ENCODE measurements at places on chromosomes 1 and 21. TPM values are rescaled to one million over a fixed set of nuclear protein-coding genes. Genes with fewer than 3 reads are reported as not detected.

DNA sequence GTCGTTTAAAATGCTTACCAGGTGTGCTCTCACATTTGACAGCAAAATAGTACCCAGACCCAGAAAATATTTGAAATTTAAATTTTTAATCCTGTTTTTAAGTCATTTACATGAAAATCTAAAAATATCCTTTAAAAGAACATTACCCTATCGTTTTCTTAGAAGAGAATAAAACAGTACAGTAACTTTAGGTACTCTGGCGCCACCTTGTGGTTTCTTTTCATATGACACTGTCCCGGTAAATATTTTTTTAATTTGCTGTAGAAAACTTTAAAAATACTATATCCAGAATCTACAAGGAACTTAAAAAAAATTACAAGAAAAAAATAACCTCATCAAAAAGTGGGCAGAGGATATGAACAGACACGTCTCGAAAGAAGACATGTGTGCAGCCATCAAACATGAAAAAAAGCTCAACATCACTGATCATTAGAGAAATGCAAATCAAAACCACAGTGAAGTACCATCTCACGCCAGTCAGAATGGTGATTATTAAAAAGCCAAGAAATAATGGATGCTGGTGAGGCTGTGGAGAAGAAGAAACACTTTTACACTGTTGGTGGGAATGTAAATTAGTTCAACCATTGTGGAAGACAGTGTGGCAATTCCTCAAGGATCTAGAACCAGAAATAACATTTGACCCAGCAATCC lies 129.2 kb downstream of the RGS21 start:
- H3K36me3 ChIP-seq: no peaks in the 10 kb centered on the region
- H3K4me1 ChIP-seq: no peaks in the 10 kb centered on the region
- H3K27ac ChIP-seq: no peak overlapping the region
- peaks cover 43% of the 10 kb centered on the region for H3K27me3 ChIP-seq
- peak; percentile 63 for DNase-seq

DNA sequence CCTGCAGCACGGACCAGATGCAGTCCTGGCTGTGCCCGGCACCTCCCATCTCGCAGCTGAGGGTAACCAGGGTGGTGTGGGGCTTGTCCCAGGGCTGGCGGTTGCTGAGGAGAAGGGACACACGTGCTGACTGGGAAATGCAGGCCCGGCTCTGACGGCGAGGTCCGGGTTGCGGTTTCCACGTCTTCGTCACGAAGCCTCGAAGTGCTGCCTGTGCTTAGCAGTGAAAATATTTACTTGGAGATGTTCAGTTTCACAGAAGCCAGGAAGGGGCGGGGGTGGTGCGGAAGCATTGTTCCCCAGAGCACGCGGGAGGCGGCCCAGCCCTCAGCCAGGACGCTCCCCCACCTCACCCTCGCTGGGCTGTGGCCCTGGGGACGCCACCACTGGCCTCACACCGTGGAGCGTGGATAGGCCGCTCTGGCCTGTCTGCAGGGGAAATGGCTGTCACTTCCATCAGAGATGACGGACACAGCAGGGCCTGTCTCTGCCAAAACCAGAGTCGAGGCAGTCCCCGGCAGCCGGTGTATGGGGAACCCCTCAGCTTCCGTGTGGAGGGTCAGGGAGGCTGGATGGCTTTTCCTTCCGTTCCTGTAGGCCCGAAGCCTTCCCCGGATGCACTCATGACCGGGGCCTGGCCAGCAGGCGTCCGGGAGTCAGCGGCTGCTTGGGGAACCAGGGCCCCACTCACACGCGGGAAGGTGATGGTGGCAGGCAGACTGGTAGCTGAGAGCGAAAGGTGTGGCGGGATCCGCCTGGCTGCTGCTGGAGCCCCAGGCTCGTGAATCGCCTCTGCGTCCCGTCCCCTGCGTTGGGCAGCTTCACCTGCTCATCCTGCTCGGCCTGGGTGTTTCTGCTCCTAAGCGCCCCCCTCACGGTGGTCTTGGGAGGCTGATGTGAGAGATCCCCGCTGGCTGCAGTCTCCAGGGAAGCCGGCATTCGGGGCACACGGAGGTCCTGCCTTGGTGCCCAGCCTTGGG lies 14.7 kb upstream of the POFUT2 start:
- no peak overlapping the region for H3K4me3 ChIP-seq
- H3K4me1 ChIP-seq: no peaks in the 10 kb centered on the region
- no peak overlapping the region for H3K27ac ChIP-seq
- no peaks in the 10 kb centered on the region for H3K36me3 ChIP-seq
- no peak for DNase-seq
- H3K27me3 ChIP-seq: no peaks in the 10 kb centered on the region

- no peak overlapping the region for H3K4me3 ChIP-seq
- no peak for DNase-seq
Measured at GRCh38 chr1:72827278-72827677, 544.9 kb upstream of the NEGR1 start.

- H3K4me1 ChIP-seq: no peaks in the 10 kb centered on the region
- no peak overlapping the region for H3K27ac ChIP-seq
- no peaks in the 10 kb centered on the region for H3K27me3 ChIP-seq
Measured at GRCh38 chr1:151680391-151680790, 36.2 kb downstream of the CELF3 start.

The COP1 gene
- 50.6 TPM for total RNA-seq

GRCh38 chr1:190098756-190099155 lies 378.9 kb downstream of the BRINP3 start:
- H3K36me3 ChIP-seq: no peaks in the 10 kb centered on the region
- DNase-seq: no peak
- no peaks in the 10 kb centered on the region for H3K4me1 ChIP-seq
- H3K27me3 ChIP-seq: no peaks in the 10 kb centered on the region
- H3K27ac ChIP-seq: no peak overlapping the region

GRCh38 chr1:81073580-81073979 lies 727.2 kb upstream of the ADGRL2 start:
- no peaks in the 10 kb centered on the region for H3K4me1 ChIP-seq
- H3K27me3 ChIP-seq: no peaks in the 10 kb centered on the region
- no peak for DNase-seq

The OBSCN gene
- total RNA-seq: 6.4 TPM

DNA sequence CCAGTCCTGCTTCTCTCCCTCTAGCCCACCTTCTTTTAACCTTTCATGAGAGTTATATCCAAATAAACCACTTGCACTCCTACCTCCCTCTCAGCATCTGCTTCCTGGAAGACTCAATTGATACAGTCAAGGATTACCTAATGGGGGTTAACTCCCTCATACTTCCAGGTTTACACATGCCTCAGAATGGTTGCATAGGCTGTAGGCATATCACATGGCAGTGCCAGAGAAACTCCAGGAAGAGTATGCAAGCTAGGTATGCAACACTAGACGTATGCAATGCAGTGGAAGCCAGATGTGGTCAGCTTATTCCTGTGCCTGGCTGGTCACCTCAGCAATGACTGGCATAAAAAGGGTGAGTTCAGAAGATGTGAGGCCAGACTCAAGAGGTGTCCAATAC lies 32.7 kb upstream of the VANGL1 start:
- no peaks in the 10 kb centered on the region for H3K4me1 ChIP-seq
- H3K36me3 ChIP-seq: no peaks in the 10 kb centered on the region
- peaks cover 25% of the 10 kb centered on the region for H3K27me3 ChIP-seq
- no peak overlapping the region for H3K4me3 ChIP-seq
- no peak for DNase-seq

The TLCD4 gene
- not detected for total RNA-seq

The KDF1 gene
- not detected for total RNA-seq

GRCh38 chr21:14116080-14116481 lies 94.7 kb downstream of the LIPI start:
- DNase-seq: no peak
- H3K27me3 ChIP-seq: no peaks in the 10 kb centered on the region
- no peak overlapping the region for H3K4me3 ChIP-seq
- H3K27ac ChIP-seq: no peak overlapping the region
- H3K4me1 ChIP-seq: peaks cover 6% of the 10 kb centered on the region
- no peaks in the 10 kb centered on the region for H3K36me3 ChIP-seq

- no peaks in the 10 kb centered on the region for H3K36me3 ChIP-seq
- no peak for DNase-seq
- no peak overlapping the region for H3K4me3 ChIP-seq
- peaks cover 7% of the 10 kb centered on the region for H3K4me1 ChIP-seq
- peak overlapping the region; percentile 7 for H3K27ac ChIP-seq
Measured at GRCh38 chr1:183953031-183953430, 84.5 kb downstream of the COLGALT2 start.

- H3K4me1 ChIP-seq: no peaks in the 10 kb centered on the region
- H3K4me3 ChIP-seq: no peak overlapping the region
- no peak for DNase-seq
- no peak overlapping the region for H3K27ac ChIP-seq
Measured at GRCh38 chr1:92424381-92424780, 62.3 kb downstream of the GFI1 start.

DNA sequence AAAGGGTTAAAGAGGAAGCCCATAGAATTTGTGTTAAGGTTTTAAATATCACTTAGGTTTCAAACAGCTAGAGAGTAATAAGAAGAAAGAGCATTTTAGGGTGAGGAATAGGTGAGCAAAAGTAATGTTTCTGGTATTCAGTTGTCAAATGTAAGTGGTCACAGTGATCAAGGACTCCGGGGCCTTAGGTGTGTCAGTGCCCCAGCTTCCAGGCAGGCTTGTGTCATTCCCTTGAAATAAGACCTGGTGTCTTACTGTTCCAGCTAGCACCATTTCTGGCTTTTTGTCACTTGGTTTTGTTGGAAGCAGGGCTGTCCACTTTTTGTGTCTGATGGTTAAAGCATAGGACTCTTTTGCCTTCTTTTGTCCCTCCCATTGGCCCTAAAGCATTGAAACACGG lies 69.6 kb downstream of the DYRK1A start:
- H3K4me1 ChIP-seq: peaks cover 44% of the 10 kb centered on the region
- H3K27ac ChIP-seq: no peak overlapping the region
- H3K36me3 ChIP-seq: no peaks in the 10 kb centered on the region
- no peak for DNase-seq
- H3K27me3 ChIP-seq: no peaks in the 10 kb centered on the region

The PPIAL4G gene
- total RNA-seq: 0.36 TPM

GRCh38 chr1:160853754-160854153 lies 8.9 kb downstream of the CD244 start:
- DNase-seq: no peak
- peaks cover 22% of the 10 kb centered on the region for H3K36me3 ChIP-seq
- H3K27me3 ChIP-seq: no peaks in the 10 kb centered on the region
- H3K4me1 ChIP-seq: peaks cover 44% of the 10 kb centered on the region

DNA sequence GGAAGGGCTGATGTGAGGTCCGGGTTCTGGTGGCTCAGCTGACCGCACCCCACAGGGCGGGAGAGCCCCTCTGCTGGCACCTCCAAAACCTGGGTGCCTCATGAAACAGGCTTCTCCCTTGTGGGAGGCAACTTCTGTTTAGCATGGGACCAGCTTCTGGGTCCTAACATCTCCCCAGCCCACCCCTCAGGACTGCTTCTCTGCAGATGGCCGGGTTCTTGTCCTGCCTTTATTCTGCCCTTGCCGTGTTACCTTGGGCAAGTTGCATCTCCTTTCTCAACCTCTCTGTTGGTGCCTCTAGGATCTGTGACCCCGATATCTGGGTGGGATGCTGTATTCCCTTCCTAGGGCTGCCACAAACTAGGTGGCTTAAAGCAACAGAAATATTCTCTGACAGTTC lies 15.0 kb upstream of the TTC22 start:
- peak overlapping the region; percentile 35 for H3K27ac ChIP-seq
- peaks cover 22% of the 10 kb centered on the region for H3K4me1 ChIP-seq
- H3K36me3 ChIP-seq: peaks cover 3% of the 10 kb centered on the region
- no peaks in the 10 kb centered on the region for H3K27me3 ChIP-seq

GRCh38 chr1:217106231-217106901 lies 383.1 kb upstream of the ESRRG start:
- H3K4me3 ChIP-seq: no peak overlapping the region
- DNase-seq: no peak
- no peaks in the 10 kb centered on the region for H3K27me3 ChIP-seq
- H3K36me3 ChIP-seq: peaks cover 4% of the 10 kb centered on the region
- H3K27ac ChIP-seq: no peak overlapping the region

The CRYZ gene
- 23.5 TPM for total RNA-seq

GRCh38 chr1:152048416-152049009 lies 11.7 kb upstream of the S100A11 start:
- peaks cover 25% of the 10 kb centered on the region for H3K4me1 ChIP-seq
- H3K4me3 ChIP-seq: peak overlapping the region; percentile 78
- no peaks in the 10 kb centered on the region for H3K36me3 ChIP-seq
- peak; percentile 77 for DNase-seq
- H3K27ac ChIP-seq: peak overlapping the region; percentile 97

- peaks cover 33% of the 10 kb centered on the region for H3K27me3 ChIP-seq
- H3K27ac ChIP-seq: no peak overlapping the region
- H3K4me3 ChIP-seq: no peak overlapping the region
- H3K36me3 ChIP-seq: no peaks in the 10 kb centered on the region
- peaks cover 11% of the 10 kb centered on the region for H3K4me1 ChIP-seq
Measured at GRCh38 chr1:209570743-209571142, 12.8 kb upstream of the CAMK1G start.

The ABL2 gene
- 11.3 TPM for total RNA-seq

- peak overlapping the region; percentile 66 for H3K4me3 ChIP-seq
- H3K36me3 ChIP-seq: no peaks in the 10 kb centered on the region
- peaks cover 49% of the 10 kb centered on the region for H3K4me1 ChIP-seq
- no peaks in the 10 kb centered on the region for H3K27me3 ChIP-seq
- H3K27ac ChIP-seq: peak overlapping the region; percentile 91
Measured at GRCh38 chr1:234893725-234894630, 234.7 kb downstream of the TOMM20 start.

- no peaks in the 10 kb centered on the region for H3K4me1 ChIP-seq
- DNase-seq: no peak
- H3K27ac ChIP-seq: no peak overlapping the region
- no peaks in the 10 kb centered on the region for H3K36me3 ChIP-seq
- H3K27me3 ChIP-seq: no peaks in the 10 kb centered on the region
- no peak overlapping the region for H3K4me3 ChIP-seq
Measured at GRCh38 chr1:177615251-177615650, 354.6 kb downstream of the SEC16B start.

The EPHA8 gene
- total RNA-seq: not detected

DNA sequence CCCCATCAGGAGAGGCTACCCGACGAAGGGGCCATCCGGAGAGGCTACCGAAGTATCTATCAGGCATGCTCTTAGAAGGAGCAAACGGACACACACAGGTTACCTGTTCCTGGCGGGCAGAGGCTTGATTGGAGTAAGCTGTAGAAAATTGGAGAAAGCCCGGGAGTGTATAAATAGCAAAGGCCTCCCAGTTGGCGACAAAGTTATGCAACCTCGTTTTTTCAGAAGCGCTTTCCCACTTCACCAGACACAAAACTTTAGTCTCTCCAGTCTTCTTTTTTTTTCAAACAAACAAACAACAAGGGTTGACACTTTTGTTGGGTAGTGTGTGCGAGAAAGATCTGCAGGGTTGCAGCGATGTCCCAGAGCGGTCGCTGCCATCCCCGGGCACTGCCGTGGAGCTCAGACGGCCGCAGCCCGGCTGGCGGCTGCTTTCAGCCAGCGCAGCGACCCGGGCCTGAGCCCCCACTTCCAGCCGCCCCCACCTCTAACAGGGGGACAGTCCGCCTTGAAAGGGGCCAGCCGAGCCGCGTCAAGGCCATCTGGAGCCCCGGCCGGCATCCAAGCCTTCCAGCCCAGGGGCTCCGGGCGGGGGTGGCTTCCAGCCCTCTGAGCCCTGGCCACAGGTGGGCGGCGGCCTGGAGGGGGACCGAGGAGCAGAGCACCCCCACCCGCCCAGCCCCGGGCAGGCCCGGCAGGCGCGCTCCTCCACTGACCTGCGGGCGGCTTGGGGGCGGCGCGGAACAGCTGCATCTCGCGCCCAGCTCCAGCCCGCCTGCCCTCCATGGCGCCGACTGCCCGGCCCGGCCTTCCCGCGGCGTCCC lies 616 bp downstream of the MCOLN3 start:
- H3K36me3 ChIP-seq: no peaks in the 10 kb centered on the region
- H3K27me3 ChIP-seq: peaks cover 28% of the 10 kb centered on the region
- no peaks in the 10 kb centered on the region for H3K4me1 ChIP-seq
- H3K4me3 ChIP-seq: peak overlapping the region; percentile 40
